ENCODE measurements at places on chromosomes 1 and 21. TPM values are rescaled to one million over a fixed set of nuclear protein-coding genes. Genes with fewer than 3 reads are reported as not detected.

Gene RGS4
- 809 TPM for total RNA-seq

Gene LCE1F
- not detected for total RNA-seq

Gene ELOVL1
- total RNA-seq, result 60.1 TPM

Gene ZSCAN20
- total RNA-seq, result 13.4 TPM

Gene TSSK3
- 0.13 TPM for total RNA-seq

Gene CNTN2
- total RNA-seq, result not detected

Gene SPATA17
- total RNA-seq, result 0.66 TPM

Gene RGSL1
- total RNA-seq, result not detected

Gene ITLN1
- not detected for total RNA-seq

Gene ITLN2
- total RNA-seq, result 0.52 TPM

Gene ANKRD65
- total RNA-seq, result 0.39 TPM

Gene LCE2D
- not detected for total RNA-seq

Gene CD1E
- not detected for total RNA-seq

Gene SH3BGR
- total RNA-seq, result 5.3 TPM

Gene FCAMR
- total RNA-seq, result not detected

Gene HLCS
- 49.8 TPM for total RNA-seq

Gene THEM5
- not detected for total RNA-seq

Gene AKIRIN1
- 49.9 TPM for total RNA-seq

Gene CBS
- 32.2 TPM for total RNA-seq

Gene SYDE2
- 5.7 TPM for total RNA-seq

Gene ADORA3
- total RNA-seq, result not detected

Gene EPHB2
- 12.2 TPM for total RNA-seq

Gene GPR52
- total RNA-seq, result 0.78 TPM

Gene CAPN2
- total RNA-seq, result 464 TPM

Gene SEMA6C
- total RNA-seq, result 2.0 TPM

All from smooth muscle cell of the pulmonary artery (primary cell).